ENCODE measurements at places on chromosomes 6 and 20. TPM values are rescaled to one million over a fixed set of nuclear protein-coding genes. Genes with fewer than 3 reads are reported as not detected.

The EYS gene
- polyA plus RNA-seq, result 2.8 TPM

The C6orf58 gene
- 3.0 TPM for polyA plus RNA-seq

The RNF114 gene
- polyA plus RNA-seq, result 479 TPM

The HLA-DPB1 gene
- 183 TPM for polyA plus RNA-seq

DNA sequence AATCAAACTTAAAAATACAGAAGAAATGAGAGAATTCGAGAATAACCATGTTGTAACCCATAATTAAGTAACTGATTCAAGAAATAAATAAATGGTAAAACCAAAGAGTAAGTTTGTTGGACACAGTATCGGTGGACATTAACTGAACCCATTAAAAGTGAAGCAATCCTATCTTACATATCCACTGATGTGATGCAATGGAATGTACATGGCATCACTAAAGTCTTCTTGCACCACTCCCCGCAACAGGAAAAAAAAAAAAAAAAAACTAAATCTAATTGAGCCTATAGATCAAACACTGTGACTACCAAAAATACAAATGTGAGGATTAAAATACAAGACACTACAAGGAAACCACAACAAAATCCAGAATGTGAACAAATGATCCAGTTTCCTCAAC, 7.9 kb downstream of the SNX14 start:
- no peaks in the 10 kb centered on the region for H3K36me3 ChIP-seq
- no peak overlapping the region for H3K4me3 ChIP-seq
- no peak overlapping the region for H3K27ac ChIP-seq
- H3K27me3 ChIP-seq, result no peaks in the 10 kb centered on the region

DNA sequence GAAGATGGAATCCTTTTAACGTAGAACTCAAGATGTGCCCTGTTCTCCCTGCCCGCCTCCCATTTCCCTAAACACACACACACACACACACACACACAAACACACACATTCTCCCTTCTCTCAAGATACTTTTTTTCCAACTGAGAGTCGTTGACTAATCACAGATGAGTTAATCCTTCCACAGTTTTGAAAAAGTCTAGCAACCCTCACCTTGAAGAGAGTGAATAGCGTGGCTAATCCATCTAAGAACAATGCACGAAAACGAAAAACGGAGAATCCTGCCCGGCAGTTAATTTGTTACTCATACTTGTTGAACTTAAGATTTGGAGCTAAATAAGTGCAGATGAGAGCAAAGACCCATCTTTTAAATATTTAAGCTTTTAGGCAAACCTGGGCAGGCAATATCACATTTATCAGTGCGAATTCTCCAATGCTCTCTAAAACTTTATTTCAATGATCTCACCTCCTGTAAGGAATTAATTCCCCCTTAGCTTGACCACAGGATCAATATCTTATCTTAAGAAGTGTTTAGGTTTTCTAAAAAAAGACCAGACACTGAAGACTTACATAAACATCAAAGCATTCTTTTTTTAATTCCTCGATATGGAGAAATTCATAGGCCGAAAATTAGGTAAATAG, 1.1 kb downstream of the AGPAT4 start:
- no peaks in the 10 kb centered on the region for H3K4me1 ChIP-seq
- no peaks in the 10 kb centered on the region for H3K27me3 ChIP-seq
- no peak overlapping the region for H3K27ac ChIP-seq
- H3K4me3 ChIP-seq, result peak overlapping the region; percentile 58
- no peaks in the 10 kb centered on the region for H3K36me3 ChIP-seq
- DNase-seq, result no peak

DNA sequence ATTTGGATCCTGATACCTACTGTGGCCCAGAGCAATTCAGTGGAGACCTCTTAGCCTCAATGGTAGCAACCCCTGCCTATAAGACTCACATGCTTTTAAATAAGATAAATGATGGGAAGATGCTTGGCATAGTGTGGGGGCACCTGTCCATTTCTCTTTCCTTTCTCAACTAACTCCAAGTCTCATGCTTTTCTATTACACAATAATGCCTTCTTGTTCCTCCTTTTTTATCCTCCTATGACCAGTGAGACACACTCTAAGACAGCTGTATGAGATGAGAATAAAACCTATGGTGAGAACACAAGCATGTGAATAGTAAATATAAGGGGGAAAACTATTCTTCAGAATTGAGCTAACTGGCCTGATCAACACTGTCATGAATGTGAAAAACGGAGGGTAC, 147.0 kb upstream of the STXBP5 start:
- no peaks in the 10 kb centered on the region for H3K36me3 ChIP-seq
- no peak overlapping the region for H3K27ac ChIP-seq
- no peaks in the 10 kb centered on the region for H3K27me3 ChIP-seq
- H3K4me3 ChIP-seq, result no peak overlapping the region

DNA sequence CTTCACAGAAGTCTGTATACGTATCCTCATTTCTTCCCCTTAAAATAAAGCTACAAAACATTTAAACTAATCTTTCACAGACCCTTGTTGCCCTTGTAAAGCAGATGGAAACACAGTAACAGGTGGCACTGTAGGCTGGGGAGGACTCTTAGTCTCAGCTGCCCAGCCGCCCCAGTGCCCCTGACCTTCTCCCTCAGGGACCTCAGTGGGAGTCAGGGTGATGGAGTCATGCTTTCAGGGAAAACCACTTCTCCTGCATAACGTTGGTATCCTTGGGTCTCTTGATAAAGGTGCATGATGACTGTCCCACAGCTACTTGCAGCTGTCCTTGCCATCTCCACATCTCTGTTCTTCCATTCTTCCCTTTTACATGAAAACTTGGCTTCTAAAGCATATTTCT, 198.6 kb downstream of the CDKAL1 start:
- no peaks in the 10 kb centered on the region for H3K4me1 ChIP-seq
- no peak overlapping the region for H3K27ac ChIP-seq
- H3K36me3 ChIP-seq, result no peaks in the 10 kb centered on the region
- H3K4me3 ChIP-seq, result no peak overlapping the region
- no peaks in the 10 kb centered on the region for H3K27me3 ChIP-seq

- no peaks in the 10 kb centered on the region for H3K4me1 ChIP-seq
- no peak for DNase-seq
- H3K4me3 ChIP-seq, result no peak overlapping the region
- no peaks in the 10 kb centered on the region for H3K27me3 ChIP-seq
- no peaks in the 10 kb centered on the region for H3K36me3 ChIP-seq
Observed at GRCh38 chr6:111204881-111205280, 117.6 kb downstream of the SLC16A10 start.

DNA sequence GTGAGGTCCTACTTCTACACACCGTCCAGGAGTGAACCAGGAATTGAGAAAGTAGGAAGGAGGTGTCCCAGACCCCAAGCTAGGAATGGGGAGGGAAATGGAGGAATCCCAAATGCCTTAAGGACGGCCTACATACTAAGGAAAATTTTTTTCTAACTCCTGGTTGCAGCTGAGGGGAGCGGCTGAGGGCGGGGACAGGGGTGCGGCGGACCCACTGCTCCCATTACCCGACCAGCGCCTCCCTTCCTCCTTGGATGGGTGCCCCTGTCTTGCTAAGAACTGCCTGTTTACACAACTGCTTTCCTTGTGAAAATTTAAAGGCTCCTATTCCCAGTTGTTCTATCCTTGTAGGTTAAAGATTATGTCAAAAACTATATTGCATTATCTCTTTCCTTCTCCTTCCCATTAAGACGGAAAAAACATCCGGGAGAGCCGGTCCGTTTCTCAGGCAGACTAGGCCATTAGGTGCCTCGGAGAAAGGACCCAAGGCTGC, 699 bp upstream of the HSPA1B start:
- DNase-seq, result peak; percentile 91
- H3K27me3 ChIP-seq, result no peaks in the 10 kb centered on the region
- H3K36me3 ChIP-seq, result no peaks in the 10 kb centered on the region
- H3K27ac ChIP-seq, result peak overlapping the region; percentile 96

GRCh38 chr6:43434001-43434840, 6.9 kb downstream of the ABCC10 start:
- no peak overlapping the region for H3K27ac ChIP-seq
- H3K36me3 ChIP-seq, result no peaks in the 10 kb centered on the region
- H3K27me3 ChIP-seq, result no peaks in the 10 kb centered on the region
- H3K4me1 ChIP-seq, result peaks cover 9% of the 10 kb centered on the region
- DNase-seq, result no peak

GRCh38 chr20:32652739-32653526, 20.8 kb downstream of the C20orf203 start:
- no peak overlapping the region for H3K27ac ChIP-seq
- no peak overlapping the region for H3K4me3 ChIP-seq
- peak; percentile 94 for DNase-seq
- H3K4me1 ChIP-seq, result peaks cover 6% of the 10 kb centered on the region
- H3K36me3 ChIP-seq, result no peaks in the 10 kb centered on the region

- no peak for DNase-seq
- H3K27me3 ChIP-seq, result no peaks in the 10 kb centered on the region
- H3K27ac ChIP-seq, result no peak overlapping the region
- H3K4me3 ChIP-seq, result no peak overlapping the region
- H3K4me1 ChIP-seq, result no peaks in the 10 kb centered on the region
- H3K36me3 ChIP-seq, result no peaks in the 10 kb centered on the region
Observed at GRCh38 chr20:925516-925915, 9.4 kb upstream of the ANGPT4 start.

GRCh38 chr20:58403272-58403671, 14.2 kb downstream of the VAPB start:
- H3K4me1 ChIP-seq, result no peaks in the 10 kb centered on the region
- no peak overlapping the region for H3K4me3 ChIP-seq
- DNase-seq, result no peak
- H3K27ac ChIP-seq, result no peak overlapping the region

DNA sequence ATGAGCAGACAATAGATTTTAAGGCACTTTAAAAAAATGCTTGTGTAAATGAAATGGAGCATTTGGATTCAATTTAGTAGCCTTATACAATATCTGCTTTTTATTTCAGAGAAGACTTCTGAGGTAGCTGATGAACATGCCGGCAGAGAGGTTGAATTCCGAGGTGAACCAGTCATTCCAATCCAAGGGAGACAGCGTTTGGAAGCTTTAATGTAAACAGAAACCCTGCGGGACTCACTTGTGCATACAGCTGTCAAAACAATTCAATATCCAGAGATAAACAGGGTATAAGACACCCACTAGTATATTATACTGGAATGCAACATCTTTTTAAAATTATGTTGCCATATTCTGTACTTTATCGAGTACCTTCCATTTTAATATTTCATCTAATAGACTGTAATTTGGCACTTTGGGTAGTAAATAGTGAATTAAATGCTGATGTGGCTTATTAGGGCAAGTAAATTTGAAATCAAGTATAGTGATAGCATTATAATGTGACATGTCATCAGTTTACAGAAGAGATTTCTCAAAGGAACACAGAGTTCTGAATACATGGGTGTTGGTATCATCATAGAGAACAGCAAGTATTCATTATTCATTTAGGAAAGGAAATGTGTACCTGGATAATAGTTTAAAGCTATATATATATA, 347.7 kb downstream of the PRKN start:
- H3K27ac ChIP-seq, result no peak overlapping the region
- no peaks in the 10 kb centered on the region for H3K4me1 ChIP-seq
- H3K27me3 ChIP-seq, result no peaks in the 10 kb centered on the region

DNA sequence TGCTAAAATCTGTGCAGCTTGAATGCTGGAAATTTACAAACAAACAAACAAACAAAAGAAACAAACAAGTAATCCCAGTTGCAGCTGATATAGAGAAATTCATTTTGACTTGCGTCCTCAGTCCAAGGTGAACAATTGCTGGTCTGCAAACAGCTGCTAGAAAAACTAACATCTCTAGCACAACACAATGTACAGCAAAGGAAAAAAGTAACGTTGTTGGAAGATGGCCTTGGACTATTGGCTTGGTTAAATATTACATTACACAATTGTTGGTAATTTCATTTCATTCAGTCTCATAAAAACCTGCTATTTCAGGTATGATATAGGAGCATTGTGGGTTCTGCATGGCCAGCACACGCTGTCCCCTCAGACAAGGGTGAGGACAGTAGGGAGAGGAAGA, 50.0 kb downstream of the STMND1 start:
- no peak overlapping the region for H3K27ac ChIP-seq
- H3K36me3 ChIP-seq, result no peaks in the 10 kb centered on the region
- H3K4me1 ChIP-seq, result no peaks in the 10 kb centered on the region
- no peaks in the 10 kb centered on the region for H3K27me3 ChIP-seq

GRCh38 chr6:133973109-133973971, 20.3 kb downstream of the TBPL1 start:
- no peak overlapping the region for H3K27ac ChIP-seq
- no peak for DNase-seq
- H3K4me3 ChIP-seq, result no peak overlapping the region
- no peaks in the 10 kb centered on the region for H3K27me3 ChIP-seq

- no peak overlapping the region for H3K4me3 ChIP-seq
- no peaks in the 10 kb centered on the region for H3K27me3 ChIP-seq
- no peak overlapping the region for H3K27ac ChIP-seq
- no peak for DNase-seq
Observed at GRCh38 chr6:128495536-128496333, 24.7 kb downstream of the PTPRK start.

DNA sequence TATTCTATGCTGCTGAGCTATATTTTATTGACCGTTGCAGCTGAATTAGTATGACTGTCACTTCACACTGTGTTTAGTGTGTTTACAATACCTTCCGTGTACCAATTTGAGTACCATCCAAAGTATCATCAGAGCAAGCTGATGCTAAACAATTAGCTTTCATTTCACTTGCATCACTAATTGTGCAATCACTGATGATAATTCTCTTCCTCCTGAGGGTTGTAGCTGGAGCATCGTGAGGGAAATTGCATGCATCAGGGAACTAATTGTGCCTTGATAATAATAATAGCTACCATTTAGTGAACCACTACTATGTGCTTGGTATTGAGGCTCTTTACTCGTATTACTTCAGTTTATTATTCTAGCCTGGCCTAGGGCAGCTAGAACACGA, 384.8 kb upstream of the SOX4 start:
- no peaks in the 10 kb centered on the region for H3K36me3 ChIP-seq
- no peak for DNase-seq
- H3K27me3 ChIP-seq, result no peaks in the 10 kb centered on the region
- no peaks in the 10 kb centered on the region for H3K4me1 ChIP-seq
- H3K4me3 ChIP-seq, result no peak overlapping the region

GRCh38 chr6:63864671-63865318, 229.2 kb downstream of the PHF3 start:
- H3K27me3 ChIP-seq, result no peaks in the 10 kb centered on the region
- no peaks in the 10 kb centered on the region for H3K4me1 ChIP-seq
- H3K36me3 ChIP-seq, result no peaks in the 10 kb centered on the region
- no peak for DNase-seq
- no peak overlapping the region for H3K4me3 ChIP-seq

- no peaks in the 10 kb centered on the region for H3K36me3 ChIP-seq
- no peak overlapping the region for H3K27ac ChIP-seq
- no peak for DNase-seq
- no peaks in the 10 kb centered on the region for H3K27me3 ChIP-seq
- H3K4me3 ChIP-seq, result no peak overlapping the region
Observed at GRCh38 chr6:80437221-80437620, 330.8 kb downstream of the BCKDHB start.
